ENCODE measurements at places on chromosomes 4 and X. TPM values are rescaled to one million over a fixed set of nuclear protein-coding genes. Genes with fewer than 3 reads are reported as not detected.

The KANTR gene
- polyA plus RNA-seq, result not detected

The MMRN1 gene
- polyA plus RNA-seq, result 2.5 TPM

The SYAP1 gene
- 33.4 TPM for polyA plus RNA-seq

The HAUS3 gene
- 21.7 TPM for polyA plus RNA-seq

The MAGEC1 gene
- not detected for polyA plus RNA-seq

GRCh38 chrX:150625875-150626274 is 57.5 kb downstream of the MTM1 start:
- DNase-seq, result no peak

DNA sequence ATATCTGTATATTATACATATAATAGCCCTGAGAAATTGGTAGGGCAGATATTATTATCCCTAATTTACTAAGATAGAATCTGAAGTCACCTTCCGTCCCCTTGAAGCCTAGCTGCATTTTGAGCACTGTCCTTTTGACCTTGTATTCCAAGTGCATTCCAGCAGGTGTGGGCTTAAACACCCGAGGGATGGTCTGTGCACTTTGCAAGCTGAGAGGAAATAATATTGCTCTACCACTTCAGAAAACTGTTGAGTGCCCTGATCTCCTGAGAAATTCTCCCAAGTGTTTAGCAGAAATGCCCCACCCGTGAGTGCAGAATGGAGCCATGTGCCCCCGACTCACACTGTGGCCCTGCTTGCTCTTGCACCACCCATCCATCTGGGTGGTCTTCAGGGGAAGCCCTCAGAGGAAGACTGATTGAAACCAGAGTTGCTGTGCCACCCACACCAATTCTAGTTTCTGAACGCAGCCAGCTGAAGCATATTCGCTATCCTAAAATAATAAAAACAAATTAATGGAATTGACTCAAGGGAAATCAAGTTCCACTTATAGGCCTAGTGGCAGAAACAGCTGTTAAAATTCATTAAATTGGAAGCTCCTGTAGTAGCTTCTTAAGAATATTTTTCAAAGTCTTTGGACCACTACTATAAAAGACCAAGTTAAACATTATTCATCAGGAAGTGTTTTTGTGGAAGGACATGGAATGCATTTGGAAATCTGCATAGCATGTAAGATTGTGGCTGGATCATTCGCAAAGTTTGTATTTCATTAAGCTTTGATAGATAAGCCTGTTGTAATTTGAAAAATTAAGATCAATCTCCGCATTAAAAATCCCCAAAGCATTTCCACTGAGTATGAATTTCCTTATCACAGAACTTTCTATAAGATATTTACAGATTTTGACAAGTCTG is 41.3 kb upstream of the PRKG2 start:
- DNase-seq, result no peak

DNA sequence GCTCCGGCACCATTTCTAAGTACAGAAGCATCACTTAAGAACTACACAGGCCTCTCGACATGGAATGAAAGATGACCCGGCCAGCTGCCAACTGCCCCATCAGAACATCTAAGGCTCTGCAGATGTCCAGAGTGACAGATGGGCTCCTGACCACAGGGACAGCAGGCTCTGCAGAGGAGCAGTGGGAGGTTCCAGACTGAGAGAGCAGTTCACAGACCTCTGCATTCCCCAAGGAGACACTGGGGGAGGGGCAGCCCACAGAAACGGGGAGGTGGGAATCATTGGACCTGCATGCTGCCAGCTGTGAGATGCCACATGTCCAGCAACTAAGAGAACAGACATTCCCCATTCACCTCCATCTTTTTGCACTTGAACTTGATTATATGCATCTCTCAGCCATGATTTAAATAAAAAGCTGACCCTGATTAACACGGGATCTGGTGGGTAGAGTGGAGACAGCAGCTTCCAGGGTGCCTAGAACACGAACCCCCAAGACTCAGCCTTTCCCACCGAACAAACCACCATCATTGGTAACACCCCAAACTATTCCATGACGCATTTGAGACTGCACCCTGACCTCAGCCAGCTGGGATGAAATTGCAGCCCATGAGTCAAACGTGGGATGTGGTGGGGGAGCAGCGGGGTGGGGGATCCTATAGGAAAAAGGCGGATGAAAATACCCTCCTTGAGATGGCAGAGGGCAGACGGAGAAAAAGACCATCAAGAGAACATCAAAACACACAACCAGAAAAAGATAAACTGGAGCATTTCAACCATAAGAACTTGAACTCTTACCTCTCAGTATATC is 47.2 kb downstream of the AFAP1 start:
- DNase-seq, result no peak

- DNase-seq, result no peak
Measured at GRCh38 chrX:16096141-16096540, 27.2 kb upstream of the GRPR start.

- no peak for DNase-seq
Measured at GRCh38 chrX:31058284-31058683, 13.6 kb downstream of the FTHL17 start.

- DNase-seq, result no peak
Measured at GRCh38 chr4:156294577-156294976, 340.9 kb upstream of the CTSO start.

DNA sequence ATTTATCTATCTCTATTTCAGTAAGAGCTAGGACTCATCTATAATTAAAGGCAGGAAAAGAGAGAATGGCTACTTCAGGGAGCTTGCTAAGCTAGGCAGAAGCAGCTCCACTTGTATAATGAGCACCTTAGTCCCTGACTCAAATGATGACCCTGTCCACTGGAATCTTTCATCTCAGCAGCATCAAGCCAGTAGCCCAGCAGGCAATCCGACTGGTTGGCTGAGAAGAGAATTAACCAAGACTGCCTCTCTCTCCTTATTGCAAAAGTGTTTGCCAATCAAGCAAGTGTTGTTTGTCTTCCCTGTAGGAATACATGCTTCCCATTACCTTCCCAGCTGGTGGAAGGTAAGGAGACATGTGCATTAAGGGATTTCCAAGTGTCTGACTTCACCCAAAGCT is 3.9 kb upstream of the SPOCK3 start:
- no peak for DNase-seq

DNA sequence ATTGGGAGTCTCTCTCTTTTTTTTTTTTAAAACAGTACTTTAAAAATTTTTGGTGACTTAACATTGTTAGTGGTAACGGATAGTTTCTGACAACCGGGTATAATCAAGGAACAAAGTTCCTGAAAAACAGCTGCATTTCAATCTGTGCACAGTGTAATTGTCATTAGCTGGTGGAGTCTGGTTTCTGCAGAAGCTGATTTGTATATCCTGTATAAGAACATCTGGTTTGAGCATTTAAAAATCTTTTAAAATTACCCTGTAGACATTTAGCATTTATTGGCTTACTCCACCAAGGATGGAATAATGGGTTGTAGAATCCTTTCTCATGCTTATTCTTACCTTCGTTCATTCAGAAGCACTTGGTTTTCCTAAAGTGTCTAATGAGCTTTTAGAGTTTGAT is 11.2 kb downstream of the JADE1 start:
- no peak for DNase-seq

GRCh38 chr4:180925805-180926204 is 1317.4 kb upstream of the TENM3 start:
- DNase-seq, result no peak

GRCh38 chrX:68750316-68750715 is 78.5 kb upstream of the EFNB1 start:
- no peak for DNase-seq

- DNase-seq, result no peak
Measured at GRCh38 chrX:70466968-70467367, 22.3 kb downstream of the DLG3 start.
